ENCODE measurements at places on chromosomes 5 and 9.

DNA sequence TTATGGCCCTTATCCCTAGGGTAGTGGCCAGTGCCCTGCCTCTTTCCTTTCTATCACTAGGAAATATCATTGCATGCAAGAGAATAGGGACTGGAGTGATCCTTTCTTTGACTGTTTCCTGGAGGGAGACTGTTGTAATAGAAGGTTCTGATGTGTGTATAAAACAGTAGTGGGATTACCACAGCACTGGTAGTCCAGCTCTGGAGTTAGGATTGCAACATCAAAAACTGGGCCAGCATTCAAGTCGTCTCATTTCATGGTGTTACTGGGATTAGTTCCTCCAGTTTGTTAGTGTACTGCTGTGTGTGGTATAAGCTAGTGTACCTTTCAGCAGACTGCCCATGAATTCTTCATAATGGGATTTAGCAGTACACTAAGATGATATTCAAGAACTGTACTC lies 45.8 kb downstream of the KIAA1958 start:
- DNase-seq = no peak

DNA sequence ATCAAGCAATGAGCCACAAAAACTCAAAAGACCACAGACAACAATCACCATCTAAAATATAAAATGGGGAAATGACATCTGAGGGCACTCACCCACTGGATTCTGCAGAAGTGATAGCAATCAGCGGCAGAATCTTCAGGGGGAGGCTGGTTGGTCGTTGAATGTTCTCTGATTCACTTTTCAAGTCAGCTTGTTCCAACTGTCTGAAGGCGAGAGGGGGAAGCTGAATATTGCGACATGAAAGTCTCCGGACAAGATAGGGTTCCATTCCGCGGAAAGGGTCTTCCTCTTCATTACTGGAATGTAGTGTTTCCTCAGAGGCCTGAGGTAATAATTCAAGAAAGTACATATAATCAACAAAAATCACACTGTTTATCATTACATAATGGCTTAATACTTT lies 94.9 kb upstream of the PDE4D start:
- DNase-seq = no peak

DNA sequence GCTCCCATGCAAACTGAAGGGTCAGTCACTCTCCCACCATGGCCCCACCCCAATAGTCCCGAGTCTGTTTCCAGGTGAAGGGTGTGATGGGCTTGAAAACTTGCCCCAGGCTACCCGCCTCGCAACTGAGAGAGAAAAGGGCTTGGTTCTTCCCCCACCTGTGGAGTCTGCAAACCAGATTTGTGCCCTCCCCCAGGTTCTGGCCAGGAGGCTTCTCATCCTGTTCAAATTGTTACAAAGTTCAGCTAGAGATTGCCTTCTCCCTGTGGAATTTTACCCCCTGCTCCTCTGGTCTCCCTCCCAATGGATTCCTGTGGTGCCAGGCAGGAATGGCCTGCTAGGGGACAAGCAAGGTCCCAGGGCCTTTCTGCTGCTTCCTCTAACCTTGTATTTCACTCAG lies 93.1 kb upstream of the ACO1 start:
- DNase-seq = no peak

DNA sequence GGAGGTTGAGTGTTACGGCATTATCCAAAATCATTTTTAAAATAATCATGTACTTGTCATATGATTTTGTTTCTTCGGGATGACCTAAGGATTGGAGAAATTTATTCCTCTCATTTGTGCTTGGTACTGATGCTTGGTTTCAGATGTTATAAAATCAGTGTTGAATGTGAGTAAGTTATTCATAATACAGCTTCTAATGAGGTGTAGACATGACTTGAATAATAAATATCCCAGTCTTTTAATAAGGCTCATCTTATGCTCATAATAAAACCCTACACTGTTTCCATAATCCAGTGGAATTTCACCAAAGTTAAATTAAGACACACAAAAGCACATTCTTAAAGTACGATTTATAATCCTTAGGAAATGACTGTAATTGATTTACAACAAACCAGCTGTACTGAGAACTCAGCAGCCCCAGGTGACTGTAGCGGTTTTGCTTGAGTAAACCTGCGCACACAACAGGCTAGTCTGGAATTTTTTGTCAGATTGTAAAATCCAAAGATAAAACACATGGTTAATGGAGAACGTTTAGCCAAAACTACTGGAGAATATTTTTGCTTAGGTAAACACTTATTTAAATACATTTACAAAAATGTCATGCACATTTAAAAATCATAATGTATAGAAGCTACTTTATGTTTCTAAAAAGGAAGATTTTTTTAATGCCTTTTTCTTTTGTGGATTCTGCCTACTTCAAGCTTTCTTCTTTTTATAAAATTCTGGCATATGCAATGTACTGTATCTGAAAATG lies 609.8 kb upstream of the GRAMD2B start:
- no peak for DNase-seq

- DNase-seq = no peak
Measured at GRCh38 chr9:95009459-95009858, 283.0 kb downstream of the AOPEP start.

- DNase-seq = no peak
Measured at GRCh38 chr5:151063142-151063989, 17.5 kb downstream of the TNIP1 start.

- DNase-seq = no peak
Measured at GRCh38 chr5:109905906-109906305, 216.2 kb downstream of the MAN2A1 start.

GRCh38 chr5:116469631-116470030 lies 105.0 kb downstream of the SEMA6A start:
- DNase-seq = no peak

- DNase-seq = no peak
Measured at GRCh38 chr5:54491326-54491725, 26.2 kb upstream of the SNX18 start.

GRCh38 chr5:157611571-157612476 lies 36.2 kb upstream of the ADAM19 start:
- no peak for DNase-seq

- DNase-seq = no peak
Measured at GRCh38 chr5:88058625-88059024, 210.0 kb downstream of the TMEM161B start.

DNA sequence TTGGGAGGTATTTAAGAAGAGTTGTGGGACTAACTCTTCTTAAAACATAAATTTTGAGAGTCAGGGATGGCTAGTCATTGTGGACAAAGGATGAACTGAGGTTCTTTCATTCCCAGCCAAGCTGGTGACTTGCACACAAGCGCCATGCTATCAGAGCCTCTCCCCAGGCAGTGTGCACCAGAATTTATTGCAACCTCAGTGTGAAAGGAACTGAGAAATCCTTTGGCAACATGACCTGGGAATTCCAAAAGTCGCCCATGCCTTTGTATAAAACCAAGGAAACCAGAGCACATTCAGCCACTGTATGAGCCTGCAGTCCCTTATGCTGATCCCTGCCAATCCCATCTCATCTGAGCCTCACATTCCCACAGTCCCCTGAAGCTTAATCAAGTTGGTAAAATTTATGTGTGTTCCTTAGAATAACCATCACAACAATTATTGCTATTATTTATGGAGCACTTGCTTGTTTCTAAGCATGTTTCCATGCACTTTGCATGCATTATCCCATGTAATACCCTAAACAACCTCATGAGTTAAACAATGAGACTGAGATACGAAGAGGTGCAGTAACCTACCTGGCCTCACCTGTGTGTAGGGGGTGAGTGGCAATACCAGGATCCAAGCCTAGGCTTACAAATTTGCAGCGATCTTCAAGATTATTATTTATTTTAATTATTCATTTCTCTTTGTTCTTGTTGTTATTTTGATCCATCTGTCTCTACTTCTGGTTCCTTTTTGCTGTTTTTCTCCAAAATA lies 116.4 kb downstream of the NTRK2 start:
- no peak for DNase-seq

DNA sequence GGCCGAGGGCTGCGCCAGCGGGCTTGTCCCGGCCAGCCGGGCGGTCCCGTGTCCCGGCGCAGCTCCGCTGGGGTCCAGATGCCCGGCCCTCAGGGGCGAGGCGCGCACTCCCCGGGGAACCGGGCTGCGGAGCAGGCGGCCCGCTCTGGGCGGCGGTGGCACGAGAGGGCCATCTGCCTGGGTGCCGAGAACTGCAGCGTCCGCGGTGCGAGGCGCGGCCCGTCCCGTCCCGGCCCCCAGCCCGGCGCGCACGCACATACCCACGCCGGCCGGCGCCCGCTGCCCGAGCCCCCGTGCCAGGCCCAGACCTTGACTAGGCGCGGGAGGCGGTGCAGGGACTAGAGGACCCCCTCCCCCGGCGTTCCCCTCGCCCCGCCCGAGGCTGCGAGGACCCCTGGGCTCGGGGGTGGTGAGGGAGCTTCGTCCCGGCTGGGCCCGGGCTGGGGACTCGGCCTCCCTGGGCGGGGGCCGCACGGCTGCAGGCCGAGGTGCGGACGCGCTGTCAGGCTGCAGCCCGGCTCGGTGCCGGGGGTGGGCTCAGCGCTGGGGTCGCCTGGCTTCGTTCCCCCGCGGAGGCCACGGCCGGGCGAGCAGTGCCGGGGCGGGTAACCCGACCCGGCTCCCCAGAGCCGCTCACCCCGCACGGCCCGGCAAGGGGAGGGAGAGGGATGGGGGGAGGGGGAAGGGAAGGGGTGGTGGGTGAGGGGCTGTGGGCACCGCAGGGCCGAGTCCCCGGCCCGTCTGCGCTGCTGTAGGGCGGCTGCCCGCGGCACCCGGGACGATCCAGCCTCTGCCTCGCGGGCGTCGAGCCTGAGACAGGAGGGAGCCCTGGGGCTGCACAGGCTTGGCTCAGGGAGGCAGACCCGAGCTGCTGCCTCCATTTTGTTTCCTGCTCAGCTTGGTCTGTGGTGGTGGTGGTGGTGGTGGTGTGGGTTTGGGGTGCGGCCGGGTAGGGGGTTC lies 1.2 kb upstream of the NSD1 start:
- DNase-seq = no peak

GRCh38 chr9:13430368-13431221 lies 151.1 kb upstream of the MPDZ start:
- no peak for DNase-seq

- DNase-seq = no peak
Measured at GRCh38 chr9:127732444-127732843, 2.6 kb downstream of the TOR2A start.

GRCh38 chr9:76607730-76608436 lies 148.9 kb downstream of the GCNT1 start:
- no peak for DNase-seq

DNA sequence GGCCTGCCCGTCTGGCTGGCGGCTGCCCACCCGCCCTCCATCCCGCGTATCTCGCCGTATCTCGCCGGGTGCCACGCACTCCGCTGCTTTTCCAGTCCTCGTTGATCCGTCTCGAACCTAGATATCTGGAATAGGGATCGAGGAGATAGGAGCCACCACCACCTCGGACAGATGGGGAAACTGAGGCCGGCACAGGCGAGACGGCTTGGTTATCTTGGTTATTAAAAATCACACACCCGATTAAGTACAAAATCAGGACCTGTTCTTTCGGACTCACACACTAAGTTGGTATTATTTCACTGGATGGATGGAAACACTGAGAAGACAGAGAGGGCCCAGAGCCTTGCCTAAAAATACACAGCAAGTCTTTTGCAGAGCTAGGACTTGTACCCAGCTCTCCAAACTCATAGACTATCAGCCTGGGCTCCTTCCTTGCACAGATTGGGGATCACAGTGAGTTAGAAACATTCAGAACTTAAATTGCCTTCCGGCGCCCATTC lies 678 bp downstream of the SLC26A2 start:
- DNase-seq = no peak

- DNase-seq = no peak
Measured at GRCh38 chr5:12488161-12488560, 583.9 kb upstream of the CTNND2 start.
